ENCODE measurements at places on chromosomes 11 and 22.

- no peak for DNase-seq
- no peaks in the 10 kb centered on the region for H3K27me3 ChIP-seq
- H3K27ac ChIP-seq = no peak overlapping the region
- H3K36me3 ChIP-seq = no peaks in the 10 kb centered on the region
- no peaks in the 10 kb centered on the region for H3K4me1 ChIP-seq
These were observed 117.3 kb downstream of the RASSF10 start for GRCh38 chr11:13126430-13126829.

- H3K4me3 ChIP-seq = no peak overlapping the region
- DNase-seq = no peak
- peaks cover 12% of the 10 kb centered on the region for H3K4me1 ChIP-seq
- peaks cover 33% of the 10 kb centered on the region for H3K27me3 ChIP-seq
These were observed 149.6 kb upstream of the OPCML start for GRCh38 chr11:133681901-133682300.

DNA sequence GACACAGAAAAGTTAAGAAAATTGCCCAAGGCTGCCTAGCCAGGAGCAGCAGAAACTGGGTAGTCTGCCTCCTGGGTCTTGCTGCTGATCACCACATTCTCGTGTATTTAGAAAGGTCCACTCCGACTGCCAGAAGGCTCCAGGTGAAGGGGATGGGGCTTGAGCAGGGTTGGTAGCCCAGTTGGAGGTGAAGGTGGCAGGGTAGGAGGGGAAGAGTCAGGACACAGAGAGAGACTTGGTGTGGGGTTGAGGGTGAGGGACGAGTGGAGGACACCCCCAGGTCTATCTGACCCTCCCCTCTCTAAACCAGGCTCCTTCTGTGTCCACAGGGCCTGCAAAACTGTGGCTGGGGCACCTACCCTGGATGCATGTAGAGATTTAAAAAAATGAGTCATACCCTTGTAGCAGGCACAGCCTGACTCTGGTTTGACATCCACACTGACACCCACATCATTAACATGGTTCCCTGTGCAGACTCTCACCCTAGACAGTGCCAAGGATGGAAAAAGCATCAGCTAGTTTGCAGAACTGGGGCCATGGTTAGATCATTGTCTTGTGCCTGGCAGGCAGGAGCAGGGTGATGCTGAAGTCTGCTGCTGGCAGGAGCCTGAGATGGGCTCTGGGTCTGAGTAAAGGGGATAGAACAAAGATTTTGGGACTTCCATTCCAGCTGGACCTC lies 273.2 kb downstream of the TENM4 start:
- H3K36me3 ChIP-seq = peaks cover 10% of the 10 kb centered on the region
- DNase-seq = no peak
- peaks cover 18% of the 10 kb centered on the region for H3K4me1 ChIP-seq
- H3K27ac ChIP-seq = peak overlapping the region; percentile 41
- H3K4me3 ChIP-seq = no peak overlapping the region

DNA sequence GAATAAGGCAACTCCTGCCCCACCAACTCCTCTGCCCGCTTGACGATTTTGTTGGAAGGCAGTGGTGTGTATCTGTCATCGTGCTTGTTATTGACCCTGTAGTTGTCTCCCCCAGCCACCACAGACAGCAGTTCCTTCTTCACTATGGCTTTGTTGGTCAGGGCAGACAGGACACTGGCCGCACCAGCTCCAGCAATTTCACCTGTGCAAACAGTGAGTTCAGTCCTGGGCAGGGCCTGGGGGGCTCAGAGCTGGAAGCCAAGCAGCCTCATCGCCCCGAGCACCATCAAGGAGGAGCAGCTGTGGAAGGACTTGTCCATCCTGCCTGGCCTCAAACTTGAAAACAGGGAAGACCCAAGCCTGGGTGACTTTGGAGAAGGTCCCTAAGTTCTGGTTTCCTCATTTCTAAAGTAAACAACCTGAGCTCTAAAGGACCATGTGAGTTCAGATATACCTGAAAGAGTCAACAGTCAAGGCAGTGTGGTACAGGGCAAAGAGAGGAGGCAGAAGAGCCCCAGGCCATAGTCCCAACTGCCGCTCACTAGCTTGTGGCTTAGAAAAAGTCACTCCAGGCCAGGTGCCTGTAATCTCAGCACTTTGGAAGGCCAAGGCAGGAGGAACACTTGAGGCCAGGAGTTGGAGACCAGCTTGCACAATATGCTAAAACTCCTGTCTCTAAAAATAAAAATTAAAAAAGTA lies 4.6 kb downstream of the PLAAT2 start:
- no peak overlapping the region for H3K27ac ChIP-seq
- DNase-seq = no peak
- H3K4me3 ChIP-seq = no peak overlapping the region
- no peaks in the 10 kb centered on the region for H3K27me3 ChIP-seq

- H3K27ac ChIP-seq = peak overlapping the region; percentile 95
- H3K27me3 ChIP-seq = no peaks in the 10 kb centered on the region
- no peak for DNase-seq
- peaks cover 26% of the 10 kb centered on the region for H3K4me1 ChIP-seq
- H3K4me3 ChIP-seq = peak overlapping the region; percentile 95
- H3K36me3 ChIP-seq = no peaks in the 10 kb centered on the region
These were observed 1.5 kb downstream of the HIPK3 start for GRCh38 chr11:33258631-33259205.

GRCh38 chr11:62153617-62154016 lies 29.8 kb downstream of the INCENP start:
- no peaks in the 10 kb centered on the region for H3K4me1 ChIP-seq
- H3K27ac ChIP-seq = no peak overlapping the region
- H3K36me3 ChIP-seq = peaks cover 21% of the 10 kb centered on the region
- no peak for DNase-seq

DNA sequence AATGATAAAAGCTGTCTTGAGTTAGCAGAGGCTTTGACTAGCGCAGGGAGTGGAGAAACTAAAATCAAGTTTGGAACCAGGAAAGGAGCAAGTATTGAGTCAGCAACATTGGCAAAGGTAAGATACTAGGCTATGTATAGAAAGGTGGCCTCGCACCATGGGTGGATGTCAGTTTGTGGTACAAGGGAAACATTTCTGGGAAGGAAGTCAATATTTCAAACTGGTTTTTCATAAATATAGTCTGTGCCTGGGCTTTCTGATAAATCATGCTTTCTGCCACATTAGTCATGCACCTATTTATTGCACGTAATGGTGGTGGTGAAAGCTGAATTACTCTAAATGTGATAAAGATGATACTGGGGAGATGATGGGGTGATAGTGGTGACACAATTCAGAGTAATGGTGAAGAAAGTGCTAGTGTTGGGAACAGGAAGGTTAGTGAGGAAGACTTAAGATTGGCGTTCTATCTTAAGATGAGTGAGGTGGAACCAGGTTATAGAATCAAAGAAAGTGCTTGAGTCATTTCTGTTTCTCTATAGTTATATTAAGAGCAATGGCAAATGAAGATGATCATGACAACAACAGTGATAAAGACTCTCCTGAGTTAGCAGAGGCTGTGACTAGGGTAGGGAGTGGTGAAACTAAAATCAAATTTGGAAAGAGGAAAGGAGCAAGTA lies 729.0 kb downstream of the FAM181B start:
- no peak for DNase-seq
- no peaks in the 10 kb centered on the region for H3K27me3 ChIP-seq
- peak overlapping the region; percentile 92 for H3K27ac ChIP-seq
- peaks cover 21% of the 10 kb centered on the region for H3K4me1 ChIP-seq
- no peak overlapping the region for H3K4me3 ChIP-seq

All from type B pancreatic cell (in vitro differentiated cells).